ENCODE measurements at places on chromosomes 6 and 20. TPM values are rescaled to one million over a fixed set of nuclear protein-coding genes. Genes with fewer than 3 reads are reported as not detected.
A peak's percentile ranks its signal among the peaks of the same experiment; 100 is the strongest.

- no peaks in the 10 kb centered on the region for H3K36me3 ChIP-seq
- no peak overlapping the region for H3K4me3 ChIP-seq
- peaks cover 7% of the 10 kb centered on the region for H3K27me3 ChIP-seq
- peaks cover 7% of the 10 kb centered on the region for H3K4me1 ChIP-seq
- no peak overlapping the region for H3K27ac ChIP-seq
Measured at GRCh38 chr6:99350573-99350972, 1.1 kb upstream of the FAXC start.

DNA sequence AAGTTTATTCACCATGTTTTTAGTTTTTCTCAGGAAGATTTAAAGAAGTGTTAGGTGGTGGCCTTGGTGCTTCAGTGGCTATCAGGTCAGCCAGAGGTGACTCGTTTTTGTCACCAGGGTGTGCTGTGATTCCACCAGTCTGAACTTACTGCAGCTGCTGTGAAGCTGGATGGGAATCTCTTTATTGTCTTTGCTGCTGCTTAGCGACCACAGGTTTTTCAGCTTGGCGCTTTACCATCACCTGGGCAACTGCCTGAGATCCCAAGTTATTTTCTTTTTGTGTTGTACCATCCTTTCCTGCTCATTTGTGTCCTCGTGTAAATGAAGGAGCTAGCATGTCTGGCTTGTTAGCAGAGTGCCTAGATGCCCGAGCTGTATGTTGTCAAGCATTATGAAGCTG, 146.9 kb downstream of the MACROD2 start:
- H3K27me3 ChIP-seq = no peaks in the 10 kb centered on the region
- H3K4me3 ChIP-seq = no peak overlapping the region
- no peaks in the 10 kb centered on the region for H3K36me3 ChIP-seq
- no peak overlapping the region for H3K27ac ChIP-seq

GRCh38 chr6:7126754-7127153, 19.0 kb downstream of the RREB1 start:
- no peak for DNase-seq
- no peak overlapping the region for H3K4me3 ChIP-seq
- H3K36me3 ChIP-seq = peaks cover 2% of the 10 kb centered on the region
- H3K4me1 ChIP-seq = peaks cover 9% of the 10 kb centered on the region
- H3K27ac ChIP-seq = no peak overlapping the region

DNA sequence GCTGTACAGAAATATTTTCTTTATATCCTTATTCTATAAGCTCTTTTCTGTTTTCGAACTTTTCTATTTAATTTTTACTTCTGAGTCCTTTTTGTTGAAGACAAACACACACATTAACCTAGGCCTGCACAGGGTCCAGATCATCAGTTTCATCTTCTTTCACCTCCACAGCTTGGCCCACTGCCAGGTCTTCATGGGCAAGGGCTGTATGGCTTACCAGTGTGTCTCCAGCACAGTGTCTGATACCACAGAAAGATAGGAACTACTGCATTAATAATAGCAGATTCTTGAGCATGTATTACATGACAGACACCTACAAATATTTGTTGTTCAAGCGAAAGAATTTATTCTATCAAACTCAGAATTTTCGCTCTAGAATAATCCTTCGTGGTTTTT, 24.4 kb downstream of the QKI start:
- no peak overlapping the region for H3K27ac ChIP-seq
- no peaks in the 10 kb centered on the region for H3K27me3 ChIP-seq
- peak; percentile 71 for DNase-seq
- H3K36me3 ChIP-seq = no peaks in the 10 kb centered on the region
- no peak overlapping the region for H3K4me3 ChIP-seq

Gene RPL10A
- polyA plus RNA-seq = 694 TPM

GRCh38 chr6:25872814-25873213, 1.2 kb downstream of the SLC17A3 start:
- H3K36me3 ChIP-seq = no peaks in the 10 kb centered on the region
- H3K27me3 ChIP-seq = no peaks in the 10 kb centered on the region
- H3K27ac ChIP-seq = no peak overlapping the region
- no peak for DNase-seq
- no peak overlapping the region for H3K4me3 ChIP-seq

Gene ELOVL2
- polyA plus RNA-seq = 7.1 TPM

- no peaks in the 10 kb centered on the region for H3K27me3 ChIP-seq
- no peaks in the 10 kb centered on the region for H3K36me3 ChIP-seq
- no peak for DNase-seq
- no peaks in the 10 kb centered on the region for H3K4me1 ChIP-seq
Measured at GRCh38 chr6:18997375-18997826, 610.3 kb downstream of the RNF144B start.

DNA sequence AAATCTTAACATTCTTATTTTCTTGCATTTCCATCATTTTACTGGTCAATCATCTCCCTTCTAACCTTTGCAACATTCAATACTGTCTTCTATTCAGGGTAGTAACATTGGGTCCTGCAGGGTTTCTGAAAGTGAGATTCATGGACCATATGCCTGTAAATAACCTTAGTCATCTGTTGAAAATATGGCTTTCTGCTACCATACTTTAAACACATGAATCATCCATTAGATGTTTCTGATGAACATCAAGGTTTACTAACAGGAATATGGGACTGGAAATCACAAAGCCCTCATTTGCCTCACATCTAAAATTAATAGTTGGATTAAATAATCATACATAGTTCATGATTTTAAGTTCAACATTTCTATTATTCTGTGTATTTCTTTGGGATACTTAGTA, 475.9 kb upstream of the MARCKS start:
- no peaks in the 10 kb centered on the region for H3K27me3 ChIP-seq
- H3K4me3 ChIP-seq = no peak overlapping the region
- H3K36me3 ChIP-seq = no peaks in the 10 kb centered on the region
- H3K4me1 ChIP-seq = no peaks in the 10 kb centered on the region
- no peak overlapping the region for H3K27ac ChIP-seq
- no peak for DNase-seq

DNA sequence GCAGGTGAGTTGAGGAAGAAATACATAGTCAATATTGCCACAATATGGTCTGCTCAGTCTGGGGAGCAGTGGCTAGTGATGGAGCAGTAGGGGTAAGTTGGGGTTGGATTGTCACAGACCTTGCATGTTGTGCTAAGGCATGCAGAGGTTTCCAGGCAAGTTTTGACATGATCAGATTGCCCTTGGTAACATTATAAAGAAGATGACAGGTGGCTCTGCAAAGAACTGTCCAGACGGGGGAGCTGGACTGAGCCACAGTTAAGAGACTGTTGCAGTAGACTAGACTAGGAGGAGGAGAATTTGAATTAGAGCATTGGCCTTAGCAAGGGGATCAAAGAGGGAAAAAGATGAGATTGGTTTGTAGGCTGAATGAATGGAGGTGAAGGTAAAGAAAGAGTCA, 23.4 kb downstream of the ATRN start:
- DNase-seq = no peak
- no peaks in the 10 kb centered on the region for H3K4me1 ChIP-seq
- H3K4me3 ChIP-seq = no peak overlapping the region
- H3K27me3 ChIP-seq = no peaks in the 10 kb centered on the region
- H3K36me3 ChIP-seq = peaks cover 4% of the 10 kb centered on the region
- H3K27ac ChIP-seq = no peak overlapping the region

- H3K36me3 ChIP-seq = peaks cover 51% of the 10 kb centered on the region
- H3K4me3 ChIP-seq = no peak overlapping the region
- DNase-seq = no peak
Measured at GRCh38 chr6:35282472-35282871, 15.1 kb upstream of the DEF6 start.

DNA sequence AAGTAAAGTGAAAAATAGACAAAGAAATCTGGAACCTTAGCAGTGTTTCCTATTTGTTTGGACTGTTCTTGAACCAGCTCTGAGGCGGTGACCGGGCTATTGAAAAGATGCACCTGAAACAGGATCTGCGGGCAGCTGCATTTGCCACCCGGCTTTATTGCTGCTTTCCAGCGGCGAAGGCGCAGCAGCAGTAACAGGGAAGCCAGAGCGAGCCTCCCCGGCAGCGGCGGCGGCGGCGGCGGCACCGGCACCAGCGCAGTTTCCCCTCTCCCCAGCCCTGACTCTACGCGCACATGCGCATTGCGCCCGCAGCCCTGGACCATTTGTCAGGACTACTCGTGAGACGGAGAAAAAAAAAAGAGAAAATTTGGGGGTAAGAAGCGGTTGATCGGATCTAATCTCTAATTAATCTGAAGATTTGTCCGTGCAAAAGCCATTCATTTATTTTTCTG, at the start of gene L3MBTL3:
Gene L3MBTL3, plus strand, starts transcription at position 290 of the 452 bp plus-strand sequence. CDS start 24,119 bp downstream, outside the sequence.
- peak within 1 kb of the TSS; percentile 99 for H3K4me3 ChIP-seq
- H3K27me3 ChIP-seq = no peaks in the 10 kb centered on the region
- no peaks in the 10 kb centered on the region for H3K4me1 ChIP-seq
- peak; percentile 78 for DNase-seq
- no peaks in the 10 kb centered on the region for H3K36me3 ChIP-seq
- peak within 1 kb of the TSS; percentile 88 for H3K27ac ChIP-seq

- H3K36me3 ChIP-seq = no peaks in the 10 kb centered on the region
- H3K4me3 ChIP-seq = no peak within 1 kb of the TSS
- peaks cover 3% of the 10 kb centered on the region for H3K4me1 ChIP-seq
- peak; percentile 50 for DNase-seq
- peaks cover 2% of the 10 kb centered on the region for H3K27me3 ChIP-seq
Measured at GRCh38 chr20:58852543-58853271, at the start of gene GNAS. TSS of gene GNAS (plus strand) at chr20:58852716.

GRCh38 chr20:23080521-23080920, 5.6 kb downstream of the CD93 start:
- no peak overlapping the region for H3K27ac ChIP-seq
- no peaks in the 10 kb centered on the region for H3K4me1 ChIP-seq
- no peaks in the 10 kb centered on the region for H3K36me3 ChIP-seq
- DNase-seq = no peak
- H3K4me3 ChIP-seq = no peak overlapping the region

Gene HCK
- polyA plus RNA-seq = 7.7 TPM

- H3K36me3 ChIP-seq = no peaks in the 10 kb centered on the region
- H3K4me3 ChIP-seq = no peak overlapping the region
- DNase-seq = no peak
- no peaks in the 10 kb centered on the region for H3K27me3 ChIP-seq
- H3K27ac ChIP-seq = no peak overlapping the region
Measured at GRCh38 chr6:97038437-97038836, 113.9 kb downstream of the KLHL32 start.

DNA sequence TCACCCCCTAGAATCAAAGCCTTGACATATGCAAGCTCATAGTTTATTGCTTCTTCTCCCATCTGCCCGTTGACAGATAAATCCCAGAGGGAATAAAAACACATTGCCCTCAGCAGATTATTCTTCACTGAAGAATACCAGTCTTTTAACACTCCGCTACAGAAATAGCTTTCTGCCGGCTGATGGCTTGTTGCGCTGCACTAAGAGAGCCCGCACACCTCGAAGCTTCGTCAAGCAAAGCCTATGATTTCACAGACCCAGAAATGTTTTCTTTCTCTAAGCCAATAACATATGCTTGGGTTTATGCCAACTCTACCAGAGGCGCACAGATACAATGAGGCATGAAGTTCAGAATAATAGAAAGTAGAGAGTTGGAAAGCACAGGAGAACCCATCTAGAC, 208.9 kb upstream of the FOXQ1 start:
- no peak overlapping the region for H3K4me3 ChIP-seq
- no peaks in the 10 kb centered on the region for H3K4me1 ChIP-seq
- H3K27ac ChIP-seq = no peak overlapping the region
- H3K27me3 ChIP-seq = no peaks in the 10 kb centered on the region
- H3K36me3 ChIP-seq = no peaks in the 10 kb centered on the region
- no peak for DNase-seq

GRCh38 chr20:1388741-1389483, 3.9 kb downstream of the FKBP1A start:
- H3K36me3 ChIP-seq = no peaks in the 10 kb centered on the region
- H3K27ac ChIP-seq = no peak overlapping the region
- H3K27me3 ChIP-seq = no peaks in the 10 kb centered on the region
- no peak overlapping the region for H3K4me3 ChIP-seq
- peaks cover 41% of the 10 kb centered on the region for H3K4me1 ChIP-seq

Gene SLC17A2
- 26.2 TPM for polyA plus RNA-seq

Gene CFAP206
- polyA plus RNA-seq = 0.11 TPM

Gene CFAP61
- not detected for polyA plus RNA-seq

GRCh38 chr6:158825951-158826306, 6.8 kb upstream of the EZR start:
- no peak overlapping the region for H3K27ac ChIP-seq
- H3K27me3 ChIP-seq = no peaks in the 10 kb centered on the region
- DNase-seq = no peak
- no peaks in the 10 kb centered on the region for H3K36me3 ChIP-seq
- peaks cover 2% of the 10 kb centered on the region for H3K4me1 ChIP-seq

Gene ADAM33
- 0.11 TPM for polyA plus RNA-seq

DNA sequence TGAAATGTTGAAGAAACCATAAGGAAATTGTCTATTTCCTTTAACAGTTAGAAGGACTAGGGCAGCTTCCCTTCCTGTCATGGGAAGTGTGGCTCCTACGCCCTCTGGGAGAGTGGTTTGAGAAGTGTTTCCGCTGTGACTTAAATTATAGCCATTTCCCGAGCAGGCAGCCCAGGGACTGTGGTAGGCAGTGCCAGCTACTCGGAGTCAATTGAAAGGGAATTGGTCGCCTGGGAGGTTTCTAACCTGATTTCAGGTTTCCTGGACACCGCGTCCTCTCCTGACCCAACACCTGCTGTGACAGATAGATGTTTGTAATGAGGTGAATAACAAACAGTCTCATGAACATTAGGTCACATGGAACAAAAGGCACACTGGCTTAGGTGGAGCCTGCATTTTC, 256.1 kb upstream of the PLCB4 start:
- peaks cover 9% of the 10 kb centered on the region for H3K4me1 ChIP-seq
- no peak overlapping the region for H3K4me3 ChIP-seq
- no peak overlapping the region for H3K27ac ChIP-seq
- peaks cover 1% of the 10 kb centered on the region for H3K36me3 ChIP-seq

GRCh38 chr6:139583420-139583819, 209.0 kb upstream of the CITED2 start:
- H3K36me3 ChIP-seq = no peaks in the 10 kb centered on the region
- H3K27ac ChIP-seq = no peak overlapping the region
- H3K4me3 ChIP-seq = no peak overlapping the region
- DNase-seq = no peak

- no peaks in the 10 kb centered on the region for H3K4me1 ChIP-seq
- no peaks in the 10 kb centered on the region for H3K27me3 ChIP-seq
- H3K4me3 ChIP-seq = no peak overlapping the region
- no peak overlapping the region for H3K27ac ChIP-seq
- DNase-seq = no peak
- no peaks in the 10 kb centered on the region for H3K36me3 ChIP-seq
Measured at GRCh38 chr6:89581689-89582088, 56.9 kb downstream of the LYRM2 start.

Gene BPIFB2
- 0.33 TPM for polyA plus RNA-seq

GRCh38 chr6:126100386-126100785, 114.0 kb downstream of the TRMT11 start:
- no peak overlapping the region for H3K27ac ChIP-seq
- no peaks in the 10 kb centered on the region for H3K27me3 ChIP-seq
- peaks cover 2% of the 10 kb centered on the region for H3K36me3 ChIP-seq
- no peak for DNase-seq
- H3K4me1 ChIP-seq = no peaks in the 10 kb centered on the region

DNA sequence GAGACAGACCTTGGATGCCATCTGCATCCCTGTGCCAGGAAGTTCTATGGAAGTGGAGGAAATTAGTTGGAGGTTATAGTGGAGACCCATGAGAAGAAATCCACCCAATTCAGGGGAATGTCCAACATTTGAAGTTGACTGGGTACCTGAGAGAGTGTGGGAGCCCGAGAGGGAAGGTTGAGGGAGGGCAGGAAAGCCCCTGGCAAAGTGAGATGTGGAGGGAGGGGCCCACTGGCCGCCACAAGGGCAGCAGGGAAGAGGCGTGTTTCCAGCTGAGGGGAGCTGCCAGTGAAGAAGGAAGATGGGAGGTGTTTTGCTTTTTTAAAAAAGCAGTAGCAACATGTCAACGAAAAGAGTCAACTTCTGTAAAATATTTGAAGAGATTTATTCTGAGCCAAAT, 16.3 kb upstream of the SERPINB9 start:
- no peak overlapping the region for H3K4me3 ChIP-seq
- no peaks in the 10 kb centered on the region for H3K27me3 ChIP-seq
- H3K27ac ChIP-seq = no peak overlapping the region
- DNase-seq = no peak

Measured in liver (tissue), 10 donors.